ENCODE measurements at places on chromosomes 12 and 14.

GRCh38 chr14:59303216-59303615 lies 114.7 kb downstream of the DAAM1 start:
- DNase-seq: no peak

DNA sequence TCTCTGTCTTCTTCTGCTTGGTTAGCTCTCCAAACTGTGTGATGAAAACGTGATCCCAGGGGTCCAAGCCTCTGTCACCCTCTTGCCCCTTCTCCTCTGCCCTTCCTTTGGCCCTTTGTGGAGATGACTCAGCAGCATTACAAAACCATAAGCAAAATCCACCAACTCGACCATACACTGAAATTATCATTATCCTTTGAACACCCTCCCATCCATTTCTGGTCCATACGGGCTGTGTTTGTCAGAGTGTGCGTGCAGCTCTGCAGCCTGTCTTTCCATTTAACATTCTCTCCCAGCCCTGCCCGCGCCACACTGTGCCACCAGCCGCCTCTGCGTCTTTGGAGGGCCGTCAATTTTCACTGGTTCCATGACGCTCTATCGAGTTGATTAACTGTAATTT lies 69.2 kb downstream of the SLC25A47 start:
- no peak for DNase-seq

DNA sequence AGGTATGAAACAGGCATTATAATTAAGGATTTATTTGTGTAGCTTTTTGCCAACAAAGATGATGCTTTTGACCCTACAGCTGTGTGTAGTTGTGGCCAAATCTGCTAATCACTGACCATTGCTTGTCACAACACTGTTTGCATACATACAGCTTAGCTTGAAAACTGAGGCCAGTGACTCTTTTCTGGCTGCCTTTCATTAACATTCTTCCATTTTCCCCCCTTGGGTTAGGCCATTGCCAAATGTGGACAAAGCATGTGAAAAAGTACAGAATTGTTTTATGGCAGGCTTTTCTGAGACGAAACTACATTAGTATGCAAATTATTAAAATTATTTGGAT lies 263.3 kb downstream of the SLC16A7 start:
- DNase-seq: no peak

DNA sequence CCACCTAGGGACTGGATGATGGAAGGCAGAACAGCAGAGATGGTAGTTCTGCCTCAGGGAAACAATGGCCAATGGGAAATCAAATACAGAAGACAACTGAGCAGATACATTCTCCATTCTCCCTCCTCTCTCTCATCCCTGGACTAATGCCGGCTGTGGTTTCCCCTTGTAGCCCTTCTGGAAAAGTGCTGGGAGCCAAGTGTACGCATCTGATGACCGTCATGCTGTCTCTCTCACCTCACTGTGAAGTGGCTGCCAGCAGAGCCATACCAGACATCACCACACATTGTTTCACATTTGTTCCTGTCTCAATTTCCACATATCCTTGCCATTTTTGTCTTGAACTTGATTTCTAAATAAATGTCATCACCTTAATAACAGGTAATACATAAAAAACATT lies 3.1 kb downstream of the TAS2R46 start:
- DNase-seq: no peak

DNA sequence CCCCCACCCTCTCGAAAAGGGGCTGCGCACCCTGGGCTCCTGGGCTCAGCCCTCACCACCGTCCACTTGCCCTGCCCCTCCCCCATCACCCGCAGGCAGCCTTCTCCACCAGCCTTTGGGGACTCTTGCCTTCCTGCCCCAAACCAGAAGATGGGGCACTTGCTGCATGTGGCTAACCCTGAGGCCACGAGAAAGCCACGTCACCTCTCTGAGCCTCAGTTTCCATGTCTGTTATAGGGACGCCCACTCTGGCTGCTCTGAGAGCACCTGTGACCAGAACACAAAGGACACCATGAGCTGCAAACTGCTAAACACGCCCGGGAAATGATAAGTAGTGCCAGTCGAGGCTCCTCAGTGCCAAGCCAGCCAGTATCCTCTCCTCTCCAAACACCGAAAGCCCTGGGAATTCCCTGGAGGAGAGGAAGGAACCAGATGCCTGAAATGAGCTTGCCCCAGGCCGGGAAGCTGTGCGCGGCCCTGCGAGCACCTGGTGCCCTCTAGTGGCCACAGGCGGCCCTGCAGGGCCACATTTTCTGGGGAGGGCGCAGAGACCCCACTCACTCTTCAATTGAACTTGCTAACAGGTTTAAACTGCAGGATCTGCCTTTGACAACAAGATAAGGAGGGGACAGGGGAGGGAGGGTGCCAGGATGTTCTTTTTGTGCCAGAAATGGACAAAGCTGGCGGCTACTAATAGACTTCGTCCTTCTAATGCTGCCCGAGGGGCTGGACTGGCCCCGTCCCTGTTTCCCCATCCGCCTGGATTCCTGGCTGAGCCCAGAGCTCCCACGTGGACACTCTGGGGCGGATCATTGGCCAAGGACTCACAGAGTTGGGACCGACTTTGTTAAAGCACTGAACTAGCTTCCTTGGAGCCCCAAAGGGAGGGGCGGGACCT lies 10.2 kb upstream of the SERPINA9 start:
- DNase-seq: peak; percentile 50

- no peak for DNase-seq
These were observed 28.3 kb downstream of the ZNF664 start for GRCh38 chr12:124001343-124001742.

- DNase-seq: no peak
These were observed 2.3 kb downstream of the PAPLN start for GRCh38 chr14:73239393-73240241.

DNA sequence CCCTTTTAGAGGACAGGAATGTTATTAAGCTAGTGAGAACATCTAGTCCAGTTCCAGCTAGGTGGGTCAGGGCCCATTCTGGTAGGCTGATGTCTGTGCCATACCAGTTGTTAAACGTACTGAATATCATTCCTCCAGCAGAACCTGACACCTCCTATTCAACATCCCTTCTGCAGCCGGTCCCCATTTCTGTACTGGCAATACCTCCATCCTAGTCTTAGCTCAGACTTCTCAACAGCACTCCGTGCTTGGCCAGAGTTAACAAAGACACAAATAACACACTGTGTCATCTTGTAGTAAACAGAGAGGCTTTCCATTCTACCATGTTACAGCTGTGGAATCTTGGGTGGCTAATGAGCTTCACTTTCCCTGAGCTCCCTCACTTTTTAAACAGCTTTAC lies 94.3 kb upstream of the PDE3A start:
- no peak for DNase-seq

DNA sequence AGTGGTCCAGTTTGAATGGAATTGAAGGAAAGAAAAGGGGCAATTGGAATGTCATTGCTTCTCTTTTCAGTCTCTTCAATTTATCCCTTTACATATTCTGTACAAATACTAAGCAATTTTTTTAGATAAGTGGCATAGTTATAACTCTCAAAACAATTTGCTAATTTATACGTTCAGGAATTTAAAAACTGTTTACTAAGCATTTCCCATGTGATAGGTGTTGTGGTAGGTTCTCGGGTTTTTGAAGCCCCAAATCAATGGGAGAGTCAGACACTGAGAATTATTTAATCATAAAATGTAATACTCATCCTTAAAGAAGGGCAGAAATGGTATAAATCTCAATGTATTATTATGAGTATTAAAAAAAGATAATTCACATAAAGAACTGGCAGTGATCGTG lies 197.1 kb downstream of the CNTN1 start:
- DNase-seq: no peak

GRCh38 chr14:60845523-60845922 lies 111.0 kb downstream of the MNAT1 start:
- no peak for DNase-seq

- no peak for DNase-seq
These were observed 17.8 kb downstream of the FBLN5 start for GRCh38 chr14:91929700-91930099.

- no peak for DNase-seq
These were observed 36.4 kb downstream of the ITPK1 start for GRCh38 chr14:93079321-93079720.

- DNase-seq: no peak
These were observed 24.6 kb downstream of the TMEM19 start for GRCh38 chr12:71710276-71711125.

DNA sequence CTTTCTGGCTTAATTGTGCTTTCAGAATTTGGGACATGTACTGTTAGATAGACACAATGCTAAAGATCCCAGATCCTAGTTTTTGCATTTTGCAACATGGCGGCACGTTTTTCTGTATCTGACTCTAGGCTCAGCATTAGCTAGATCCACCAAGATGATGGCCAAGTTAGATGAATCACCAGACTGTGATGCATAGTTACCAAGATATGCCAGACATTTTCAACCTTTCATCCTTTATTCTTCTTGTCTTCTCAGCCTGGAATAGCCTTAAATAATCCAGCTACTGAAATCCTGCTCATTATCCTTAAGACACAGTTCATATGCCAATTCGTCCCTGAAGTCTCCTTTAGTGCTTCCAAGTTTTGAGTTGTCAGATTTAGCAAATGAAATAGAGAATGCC lies 144.9 kb upstream of the CRY1 start:
- DNase-seq: no peak

- no peak for DNase-seq
These were observed 198.1 kb upstream of the KRR1 start for GRCh38 chr12:75709503-75709902.

DNA sequence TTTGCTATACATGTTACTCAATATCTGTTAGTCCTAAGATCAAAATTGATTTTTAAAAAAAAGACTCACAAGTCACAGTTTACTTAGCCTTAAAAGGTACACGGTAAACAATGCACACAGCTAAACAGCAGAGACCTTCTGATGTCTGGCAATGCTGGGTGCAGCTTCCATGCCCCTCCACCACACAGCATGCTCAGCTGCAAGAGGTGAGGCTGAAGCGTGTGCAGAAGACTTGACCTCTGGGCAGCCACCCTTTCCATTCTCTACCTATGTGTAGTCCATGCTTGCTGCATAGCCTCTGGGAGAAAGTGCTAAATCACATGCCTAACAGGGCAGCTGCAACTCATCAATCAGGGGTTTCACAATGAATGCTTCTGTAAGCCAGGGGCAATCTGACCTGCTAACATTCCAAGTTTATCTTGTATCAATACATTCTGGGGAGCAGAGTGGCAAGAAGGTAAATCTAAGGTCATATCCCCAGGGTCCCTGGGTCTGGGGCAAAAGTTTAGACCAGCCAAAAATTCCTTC lies 44.5 kb upstream of the AMN1 start:
- no peak for DNase-seq

GRCh38 chr12:123948401-123948795 lies 24.2 kb downstream of the CCDC92 start:
- no peak for DNase-seq

GRCh38 chr12:27865421-27865820 lies 85.4 kb upstream of the MANSC4 start:
- no peak for DNase-seq

GRCh38 chr14:34119107-34119858 lies 168.4 kb upstream of the EGLN3 start:
- DNase-seq: no peak

DNA sequence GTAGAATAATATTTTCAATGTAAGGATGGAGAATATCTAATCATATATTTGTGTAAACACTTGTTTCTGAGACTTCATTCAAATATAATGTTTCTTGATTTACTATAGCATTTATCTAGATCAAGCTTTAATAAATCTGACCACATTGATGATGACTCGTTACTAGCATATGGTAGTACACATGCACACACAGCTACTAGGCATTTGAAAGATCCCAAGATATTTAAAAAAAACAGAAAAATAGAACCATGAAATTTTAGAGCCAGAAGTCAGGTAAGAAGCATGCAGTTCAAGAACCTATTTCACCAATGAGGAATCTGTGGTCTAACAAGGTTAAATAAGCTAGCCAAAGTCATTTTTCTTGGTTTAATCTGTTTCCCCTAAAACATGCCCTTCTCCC lies 32.0 kb downstream of the DCP1B start:
- no peak for DNase-seq

DNA sequence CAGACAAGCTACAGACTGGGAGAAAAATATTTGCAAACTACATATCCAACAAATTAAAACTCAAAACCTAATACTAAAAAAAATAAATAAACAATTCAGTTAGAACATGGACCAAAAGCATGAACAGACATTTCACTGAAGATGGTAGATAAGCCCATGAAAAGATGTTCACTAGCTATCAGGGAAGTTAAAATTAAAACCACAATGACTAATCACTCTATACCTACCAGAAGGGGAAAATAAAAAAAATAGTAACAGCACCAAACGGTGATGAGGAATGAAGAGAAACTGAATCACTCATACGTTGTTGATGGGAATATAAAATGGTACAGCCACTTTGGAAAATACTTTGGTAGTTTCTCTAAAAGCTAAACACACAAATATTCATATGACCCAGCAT lies 31.1 kb upstream of the DHRS7 start:
- no peak for DNase-seq

DNA sequence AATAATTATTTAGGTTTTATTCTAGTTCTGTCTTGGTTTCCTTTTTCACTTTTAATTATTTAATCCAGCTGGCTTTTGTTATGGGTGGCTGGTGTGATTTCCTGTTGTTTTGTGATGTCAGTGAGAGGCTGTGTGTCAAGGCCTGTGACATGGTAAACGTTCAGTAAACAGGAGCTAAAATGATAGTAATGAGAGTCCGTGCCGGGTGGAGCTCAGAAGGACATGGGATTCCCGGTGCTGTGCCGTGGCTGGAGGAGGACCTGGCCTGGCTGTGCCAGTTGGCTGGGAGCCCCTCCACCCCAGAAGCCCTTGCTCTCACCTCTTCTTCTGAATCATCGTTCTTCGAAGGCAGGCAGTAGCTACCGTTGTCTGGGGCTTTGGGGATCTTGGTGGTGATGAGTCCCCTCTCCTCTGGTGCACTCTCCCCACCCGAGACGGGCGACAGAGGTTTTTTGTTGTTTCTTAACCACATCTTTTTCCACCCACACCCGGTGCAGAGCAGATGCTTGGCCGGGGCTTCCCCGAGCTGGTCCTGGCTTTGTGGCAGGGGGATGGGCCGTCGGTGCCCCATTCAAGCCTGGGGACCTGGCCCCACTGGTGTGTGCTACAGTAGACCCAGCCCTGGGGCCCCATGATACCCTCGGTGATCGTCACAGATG lies 29.1 kb downstream of the SH2B3 start:
- DNase-seq: peak; percentile 87

DNA sequence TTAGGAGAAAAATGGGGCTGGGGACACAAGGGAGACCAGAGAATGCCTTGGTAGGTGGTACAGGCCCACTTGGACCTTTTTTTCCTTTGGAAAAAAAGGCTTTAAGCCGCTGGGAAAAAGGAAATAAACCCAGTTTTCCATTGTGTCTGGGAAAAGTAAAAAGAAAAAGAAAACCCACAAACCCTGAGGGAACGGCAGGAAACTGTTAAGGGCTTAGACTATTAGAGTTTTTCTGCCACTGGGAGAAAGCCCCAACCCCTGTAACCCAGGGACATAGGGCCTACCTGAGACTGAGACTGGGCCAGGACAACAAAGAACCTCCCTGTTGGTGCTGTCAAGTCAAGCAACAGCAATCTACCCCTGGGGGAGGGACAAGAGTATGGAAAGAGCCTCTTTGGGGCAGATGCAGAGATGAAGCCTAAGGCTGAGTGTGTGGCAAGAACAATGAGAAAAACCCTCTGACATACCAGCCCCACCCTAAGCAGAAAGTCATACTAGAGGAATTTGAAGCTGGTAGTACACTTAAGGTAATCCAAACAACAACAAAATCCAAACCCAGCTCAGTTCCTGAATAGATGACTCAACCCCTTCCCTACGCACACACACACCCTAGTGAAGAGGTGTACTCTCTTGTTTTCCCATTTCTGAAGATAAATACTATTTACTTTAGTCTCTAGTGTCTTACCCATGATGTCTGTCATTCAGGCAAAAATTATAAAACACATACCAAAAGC lies 22.8 kb downstream of the ATF1 start:
- DNase-seq: no peak
